ENCODE measurements at places on chromosomes 11 and 22. TPM values are rescaled to one million over a fixed set of nuclear protein-coding genes. Genes with fewer than 3 reads are reported as not detected.

Gene CYP2D6
- 0.69 TPM for total RNA-seq

Gene EIF1AD
- 39.4 TPM for total RNA-seq

Gene PRODH
- total RNA-seq = 0.89 TPM

Gene ZNRD2
- 80.4 TPM for total RNA-seq

Gene ADORA2A
- total RNA-seq = 1.4 TPM

Gene HEPN1
- not detected for total RNA-seq

Gene ALX4
- total RNA-seq = 4.1 TPM

Gene PYGM
- total RNA-seq = 0.30 TPM

Gene NLRP14
- not detected for total RNA-seq

Gene CDC45
- total RNA-seq = 24.1 TPM

Gene LINC01488
- not detected for total RNA-seq

Gene EWSR1
- 229 TPM for total RNA-seq

Gene C11orf97
- total RNA-seq = not detected

Gene API5
- total RNA-seq = 88.6 TPM

Gene SHANK2
- 6.6 TPM for total RNA-seq

Gene FLRT1
- not detected for total RNA-seq

Gene APOC3
- not detected for total RNA-seq

Gene APOL6
- total RNA-seq = 3.0 TPM

Gene TRPM5
- total RNA-seq = not detected

Gene ACR
- total RNA-seq = not detected

Gene GLYAT
- total RNA-seq = not detected

Gene LRRN4CL
- total RNA-seq = 0.07 TPM

Gene EFCAB6
- 0.70 TPM for total RNA-seq

Gene OTOG
- total RNA-seq = not detected

Gene DGAT2
- 2.1 TPM for total RNA-seq

Gene MYBPC3
- 0.08 TPM for total RNA-seq

Gene HSPA8
- 1,541 TPM for total RNA-seq

Gene PKNOX2
- total RNA-seq = not detected

Gene SLC39A13
- total RNA-seq = 43.5 TPM

Gene NXPE1
- total RNA-seq = not detected

All from A549 treated with RU486 at 1 μM for 4 hours (cell line).